ENCODE measurements at places on chromosomes 1 and 21.

- DNase-seq, result no peak
Observed at GRCh38 chr1:58773406-58773840, 10.4 kb downstream of the JUN start.

GRCh38 chr1:165647970-165648369 lies 16.9 kb downstream of the MGST3 start:
- DNase-seq, result no peak

DNA sequence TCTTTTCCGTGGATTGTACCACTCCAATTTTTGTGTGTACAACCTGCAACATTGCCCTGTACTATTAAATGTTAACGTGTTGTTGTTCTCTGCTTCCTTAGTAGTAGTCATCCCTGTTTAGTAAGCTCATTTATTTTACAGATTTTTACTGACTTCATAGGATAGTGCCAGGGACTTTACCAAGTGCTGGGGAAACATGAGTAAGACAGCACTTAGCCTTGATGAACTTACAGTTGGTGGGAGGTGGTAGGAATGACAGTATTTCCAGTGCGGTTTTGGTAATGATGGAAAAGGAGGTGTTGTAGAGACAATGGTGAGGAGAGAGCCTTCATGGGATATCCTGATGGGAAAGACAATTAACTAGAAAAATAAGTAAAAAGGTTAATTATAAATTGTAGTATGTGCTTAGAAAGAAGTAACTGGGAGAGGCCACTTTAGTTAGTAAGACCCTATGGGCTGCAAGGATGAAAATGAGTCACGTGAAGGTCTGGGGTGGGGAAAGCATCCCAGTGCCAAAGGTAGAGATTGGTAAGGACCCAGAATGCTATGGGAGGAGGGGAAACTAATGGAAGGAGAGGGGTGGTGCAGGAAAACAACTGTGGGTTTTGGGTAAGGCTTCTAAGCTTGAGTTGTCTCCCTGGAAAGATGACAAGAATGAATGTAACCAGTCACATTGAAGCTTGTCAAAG lies 1.7 kb downstream of the RLF start:
- no peak for DNase-seq

DNA sequence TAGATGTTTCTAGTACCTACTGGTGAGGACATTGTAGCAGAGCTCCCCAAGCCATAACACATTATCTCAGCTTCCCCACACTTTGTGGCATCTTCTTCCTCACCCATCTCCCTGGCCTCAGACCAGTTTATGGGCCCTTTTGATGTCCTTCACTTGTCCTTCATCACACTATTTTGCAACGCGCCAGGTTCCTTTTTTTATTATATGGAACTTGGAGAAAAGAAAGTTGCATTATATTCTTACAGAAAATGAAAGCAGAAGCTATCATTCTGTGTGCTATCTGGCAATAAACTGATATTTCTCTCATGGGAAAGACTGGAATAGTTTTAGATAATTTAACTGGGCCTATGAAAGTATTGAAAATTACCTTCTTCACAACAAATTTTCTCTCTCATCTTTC lies 196.9 kb upstream of the ETV3 start:
- no peak for DNase-seq

GRCh38 chr1:29416267-29417146 lies 180.2 kb downstream of the PTPRU start:
- DNase-seq, result no peak

DNA sequence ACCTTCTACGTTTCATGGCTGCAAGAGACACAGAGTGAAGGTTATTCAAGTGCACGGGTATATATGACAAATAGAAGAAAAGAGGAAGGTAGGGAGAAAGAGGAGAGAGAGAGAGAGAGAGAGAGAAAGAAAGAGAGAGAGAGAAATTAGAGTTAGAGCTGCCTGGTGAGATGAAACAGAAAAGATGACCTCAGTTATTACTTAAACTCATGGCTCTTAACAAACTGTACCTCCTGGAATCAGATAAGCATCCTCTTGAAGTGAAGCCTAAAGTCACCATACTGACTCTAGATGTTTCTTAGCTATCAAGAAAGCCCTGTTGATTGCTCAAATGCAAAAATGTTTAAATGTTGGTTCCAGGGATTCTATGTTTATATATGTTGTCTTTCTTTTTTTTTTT lies 597.7 kb upstream of the ZP4 start:
- no peak for DNase-seq

- no peak for DNase-seq
Observed at GRCh38 chr1:241717975-241718374, 65.9 kb downstream of the WDR64 start.

GRCh38 chr1:108686614-108687313 lies 5.3 kb upstream of the PRPF38B start:
- DNase-seq, result no peak

GRCh38 chr1:15152318-15153183 lies 996 bp upstream of the TMEM51 start:
- no peak for DNase-seq

DNA sequence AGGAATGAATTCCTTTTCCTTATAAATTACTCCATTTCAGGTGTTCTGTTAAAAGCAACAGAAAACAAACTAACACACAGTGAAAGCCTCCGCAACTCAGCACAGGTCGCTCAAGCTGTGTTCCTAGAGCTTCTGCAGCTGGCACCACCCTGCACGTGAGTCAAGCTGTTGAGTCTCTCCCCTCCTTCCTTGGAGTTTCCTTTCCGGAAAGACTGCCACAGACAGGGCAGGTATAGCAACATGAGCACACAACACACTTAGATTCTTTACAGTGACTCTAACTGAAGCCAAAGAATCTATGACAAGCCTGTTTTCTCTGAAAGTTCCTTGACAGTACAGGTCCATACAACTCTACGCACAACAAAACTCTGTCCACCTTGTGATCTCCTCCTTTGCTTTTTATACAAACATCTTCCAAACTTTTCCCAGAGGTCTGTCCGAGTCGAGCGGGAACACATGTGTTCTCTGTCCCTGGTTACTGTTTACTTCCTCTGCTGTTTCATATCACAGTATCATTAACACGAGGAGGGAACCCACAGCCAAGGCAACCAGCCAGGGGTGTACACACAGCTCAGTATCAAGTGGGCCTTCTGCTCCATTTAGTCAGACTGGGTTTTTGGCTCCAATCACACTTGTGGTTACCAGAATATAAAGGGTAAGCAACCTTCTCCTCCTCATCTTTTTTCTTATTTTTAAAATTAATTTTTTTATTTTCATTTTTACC lies 38.7 kb upstream of the DESI2 start:
- DNase-seq, result no peak

GRCh38 chr1:93042187-93043056 lies 36.7 kb upstream of the MTF2 start:
- DNase-seq, result peak; percentile 27

GRCh38 chr1:233293556-233294446 lies 1.7 kb downstream of the PCNX2 start:
- DNase-seq, result no peak

DNA sequence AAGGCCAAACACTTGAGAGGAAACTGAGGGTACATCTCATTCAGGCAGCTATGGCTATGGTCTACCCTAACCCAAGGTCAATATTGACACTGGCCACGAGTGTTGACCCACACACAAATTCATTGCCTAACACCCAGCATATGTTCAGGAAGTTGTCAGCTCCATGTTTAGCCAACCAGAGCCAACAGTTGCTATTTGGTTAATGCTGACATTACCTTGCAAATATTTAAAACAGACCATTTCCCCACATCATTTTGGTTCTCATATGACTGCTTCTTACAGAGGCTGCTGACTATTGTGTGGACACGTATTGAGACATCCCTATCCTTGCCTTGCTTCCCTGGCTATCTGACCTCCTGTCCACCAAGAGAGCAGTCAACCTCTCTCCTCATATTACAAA lies 97.3 kb downstream of the LMX1A start:
- DNase-seq, result no peak

GRCh38 chr21:41482301-41482700 lies 25.7 kb downstream of the TMPRSS2 start:
- no peak for DNase-seq

DNA sequence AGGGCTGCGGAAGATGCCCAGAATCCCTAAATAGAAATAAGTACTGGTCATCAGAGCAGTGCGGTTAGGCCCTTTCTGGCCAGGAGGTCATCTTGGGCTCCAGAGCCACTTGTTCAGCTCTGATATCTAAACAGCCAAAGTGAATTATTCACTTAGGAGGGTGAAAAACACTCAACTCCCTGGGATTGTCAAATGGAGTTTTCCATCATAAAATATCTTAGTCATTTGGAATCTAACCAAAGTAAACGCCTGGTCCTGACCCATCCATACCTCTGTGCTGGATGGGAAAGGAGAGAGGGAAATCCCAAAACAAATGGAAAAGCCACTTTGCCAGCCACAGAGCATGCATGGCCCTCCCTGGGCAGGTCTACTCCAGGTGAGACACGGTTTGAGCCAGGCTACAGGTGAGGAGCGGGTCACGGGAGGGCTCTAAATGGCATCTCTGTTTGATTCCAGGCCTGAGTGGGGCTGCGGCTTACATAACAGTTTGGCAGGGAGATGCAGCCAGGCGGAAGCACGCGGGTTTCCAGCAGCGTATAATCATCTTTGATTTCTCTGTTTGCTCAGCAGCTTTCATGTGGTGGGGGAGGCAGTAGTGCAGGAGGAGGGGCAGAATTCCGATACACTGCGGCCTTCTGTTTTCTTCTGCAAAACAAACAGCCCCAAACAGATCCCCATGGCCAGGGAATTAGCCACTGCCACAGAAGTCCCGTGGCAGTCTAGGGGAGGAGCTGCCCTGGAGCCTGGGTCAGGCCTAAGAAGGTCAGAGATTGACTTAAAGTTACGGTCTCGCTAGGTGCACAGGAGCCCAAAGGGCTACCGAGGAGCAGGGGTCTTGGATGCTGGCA lies 59.1 kb upstream of the ZNF648 start:
- no peak for DNase-seq
